NCI-H1092 (cell line): ENCODE measurements at places on chromosomes 7 and 10.

DNA sequence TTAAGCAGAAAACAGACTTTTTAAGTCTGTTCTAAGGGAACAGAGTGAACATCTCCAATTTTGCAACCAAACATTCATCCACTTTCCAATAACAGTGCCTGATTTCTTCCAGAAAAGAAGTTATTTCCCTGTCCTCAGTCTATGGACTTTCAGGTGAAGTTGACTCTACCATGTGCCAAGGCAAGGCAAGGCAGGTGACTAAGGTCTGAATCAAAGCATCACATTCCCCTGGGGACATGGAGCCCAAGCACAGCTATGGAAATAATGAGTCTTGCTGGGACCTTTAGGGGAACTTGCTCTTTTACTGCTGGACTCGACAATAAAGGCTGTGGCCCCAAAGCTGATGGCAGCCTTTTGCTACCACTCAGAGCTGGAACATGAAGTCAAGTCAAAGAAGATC lies 182.2 kb downstream of the FGFR2 start:
- DNase-seq, result no peak

GRCh38 chr10:45418417-45418848 lies 44.4 kb downstream of the ALOX5 start:
- DNase-seq, result no peak

DNA sequence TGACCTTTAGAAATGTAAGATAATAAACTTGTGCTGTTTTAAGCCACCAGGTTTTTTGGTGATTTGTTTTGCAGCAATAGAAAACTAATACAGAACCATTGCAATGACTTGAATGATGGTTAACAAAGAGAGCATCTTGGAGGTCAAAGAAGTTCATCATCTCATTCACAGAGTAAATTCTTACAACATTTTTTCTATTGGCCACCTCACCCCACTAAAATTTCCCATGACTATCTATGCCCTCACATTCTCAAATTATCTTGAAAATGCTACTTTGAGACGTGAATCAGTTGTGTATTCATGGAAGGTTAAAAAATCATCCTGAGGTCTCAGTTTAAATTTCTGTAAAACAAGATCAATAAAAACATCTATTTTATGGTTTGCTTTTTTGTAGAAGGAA lies 754.2 kb downstream of the SORCS1 start:
- no peak for DNase-seq

DNA sequence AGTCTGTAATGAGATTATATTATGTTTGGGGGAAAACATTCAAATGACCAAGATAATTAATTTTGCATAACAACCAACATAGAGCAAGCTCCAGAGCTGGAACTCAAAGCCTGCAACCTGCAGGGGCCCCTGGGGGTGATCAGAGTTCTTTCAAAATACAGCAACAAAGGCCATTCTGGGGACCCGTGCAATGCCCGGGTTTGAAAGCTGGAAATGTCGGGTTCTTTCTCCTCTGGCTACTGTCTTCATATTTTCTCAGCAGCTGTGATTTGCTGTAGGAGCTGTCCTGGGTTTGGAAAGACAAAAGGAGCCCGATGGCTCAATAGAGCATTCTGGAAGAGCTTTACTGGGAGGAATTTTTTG lies 30.8 kb upstream of the CARD11 start:
- no peak for DNase-seq

DNA sequence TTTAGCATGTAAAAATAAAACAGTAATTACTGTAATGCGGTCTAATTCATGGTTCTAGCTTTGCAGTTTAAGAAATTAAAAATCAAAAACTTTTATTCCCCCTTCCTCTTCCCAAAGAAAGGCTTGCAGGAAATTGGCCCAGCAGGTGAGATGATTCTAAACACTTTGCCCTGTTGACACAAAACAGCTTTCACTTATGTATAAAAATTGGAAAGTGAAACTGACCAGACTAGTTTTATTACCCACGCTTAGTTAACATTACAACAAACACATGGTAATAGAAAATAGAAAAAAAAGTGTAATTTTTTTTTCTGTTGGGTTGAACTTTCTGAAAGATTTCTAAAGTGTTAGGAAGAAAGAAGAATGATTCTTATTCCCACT lies 1.2 kb upstream of the CCDC6 start:
- DNase-seq, result no peak

GRCh38 chr10:71888623-71889387 lies 37.8 kb upstream of the PSAP start:
- DNase-seq, result peak; percentile 63

GRCh38 chr10:111303887-111304286 lies 227.1 kb downstream of the ADRA2A start:
- DNase-seq, result no peak

- DNase-seq, result no peak
These were observed 6.5 kb upstream of the RBM20 start for GRCh38 chr10:110637558-110638053.

DNA sequence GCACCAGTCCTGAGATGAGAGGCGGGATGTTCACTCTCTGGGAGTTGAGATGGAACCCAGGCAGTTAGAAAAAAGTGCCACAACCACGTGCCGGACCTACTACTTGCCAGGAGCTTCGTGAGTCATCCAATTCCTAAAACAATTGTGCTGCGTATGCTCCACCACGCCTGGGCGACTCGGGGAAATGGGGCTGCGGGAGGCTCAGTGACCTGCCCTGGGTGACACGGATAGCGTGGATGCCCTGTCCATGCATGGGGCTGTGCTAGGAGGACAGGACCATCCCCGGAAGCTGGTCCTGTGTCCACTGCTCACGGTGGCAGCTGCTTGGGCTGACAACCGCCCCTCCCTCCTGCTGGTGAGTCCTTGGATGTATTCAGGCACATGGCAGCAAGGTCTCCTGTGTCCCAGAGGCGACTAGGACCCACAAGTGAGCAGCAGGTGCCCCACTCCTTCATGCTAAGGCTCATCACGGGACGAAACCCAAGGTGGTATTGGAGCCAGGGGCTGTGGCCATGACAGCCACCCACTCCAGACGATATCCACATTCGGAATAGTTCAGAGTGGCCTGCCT lies 90.4 kb downstream of the BMS1 start:
- DNase-seq, result no peak

DNA sequence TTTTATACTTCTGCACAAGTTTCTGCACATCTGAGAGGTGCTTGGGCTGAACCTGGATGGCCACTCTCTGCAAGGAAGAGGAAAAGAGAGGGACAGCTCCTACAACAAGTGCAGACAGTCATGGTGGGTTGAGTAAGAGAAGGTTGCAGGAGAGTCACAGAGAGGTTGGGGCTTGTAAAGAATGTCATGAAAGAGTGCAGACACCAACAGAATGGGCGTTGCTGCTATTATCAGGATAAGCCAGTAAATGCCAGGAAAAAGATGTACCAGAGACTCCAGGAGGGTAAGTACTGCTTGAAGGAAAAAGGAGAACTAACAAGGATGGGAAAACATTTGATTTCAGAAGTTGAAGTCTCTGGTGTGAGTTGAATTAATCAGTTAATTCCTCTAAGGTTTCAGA lies 77.8 kb upstream of the NRP1 start:
- DNase-seq, result no peak

DNA sequence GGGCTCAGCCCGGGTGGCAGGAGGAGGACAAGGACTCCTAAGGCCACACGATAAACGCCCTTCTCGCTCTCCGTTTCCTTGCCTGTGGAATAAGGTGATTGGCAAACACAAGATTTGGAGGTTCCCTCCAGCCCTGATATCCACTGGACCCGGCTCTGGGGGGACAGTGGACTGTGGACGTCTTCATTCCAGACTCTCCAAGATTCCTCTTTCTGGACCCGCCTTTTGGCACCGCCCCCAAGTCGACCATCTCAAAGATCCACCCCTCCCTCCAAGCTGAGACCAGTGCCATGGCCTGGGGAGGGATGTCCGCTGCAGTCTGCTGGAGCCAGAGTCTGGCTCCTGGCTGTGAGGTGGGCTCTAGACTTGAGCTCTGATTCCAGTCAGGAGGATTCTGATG lies 23.6 kb downstream of the ZNF783 start:
- no peak for DNase-seq

DNA sequence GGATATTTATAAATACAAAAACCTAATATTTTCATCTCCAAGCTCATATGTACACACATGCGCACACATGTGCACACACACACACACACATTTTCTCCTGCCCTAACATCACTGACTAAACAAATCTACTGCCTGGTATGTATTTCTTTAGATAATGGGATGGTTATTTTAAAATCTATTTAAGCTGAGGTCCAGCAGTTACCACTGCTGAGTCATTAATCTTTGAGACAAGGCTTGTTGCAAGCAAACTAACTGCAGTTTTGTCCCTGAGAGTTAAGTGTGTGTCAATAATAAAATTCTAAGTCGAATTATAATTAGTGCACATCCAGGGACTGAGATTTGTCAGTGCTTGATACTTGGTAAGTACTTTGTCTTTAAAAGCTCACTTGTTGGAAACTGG lies 135.1 kb downstream of the VPS50 start:
- no peak for DNase-seq

GRCh38 chr10:70343712-70344111 lies 38.7 kb downstream of the LRRC20 start:
- DNase-seq, result no peak

DNA sequence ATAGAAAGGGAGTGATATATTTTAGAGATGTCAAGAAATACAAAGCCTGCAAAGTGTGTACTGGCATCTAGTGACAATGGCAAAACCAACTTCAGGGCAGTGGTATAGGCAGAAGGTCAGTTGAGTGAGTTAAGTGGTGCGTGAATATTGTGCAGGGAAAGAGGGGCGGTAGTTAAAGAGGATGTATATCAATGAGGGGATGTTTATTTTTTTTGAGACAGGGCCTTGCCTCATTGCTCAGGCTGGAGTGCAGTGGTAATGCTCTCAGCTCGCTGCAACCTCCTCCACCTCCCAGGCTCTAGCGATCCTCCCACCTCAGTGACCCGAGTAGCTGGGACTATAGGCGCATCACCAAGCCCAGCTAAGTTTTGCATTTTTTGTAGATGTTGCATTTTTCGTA lies 13.8 kb downstream of the ANLN start:
- DNase-seq, result no peak

GRCh38 chr10:124626759-124627380 lies 117.3 kb downstream of the FAM53B start:
- no peak for DNase-seq

DNA sequence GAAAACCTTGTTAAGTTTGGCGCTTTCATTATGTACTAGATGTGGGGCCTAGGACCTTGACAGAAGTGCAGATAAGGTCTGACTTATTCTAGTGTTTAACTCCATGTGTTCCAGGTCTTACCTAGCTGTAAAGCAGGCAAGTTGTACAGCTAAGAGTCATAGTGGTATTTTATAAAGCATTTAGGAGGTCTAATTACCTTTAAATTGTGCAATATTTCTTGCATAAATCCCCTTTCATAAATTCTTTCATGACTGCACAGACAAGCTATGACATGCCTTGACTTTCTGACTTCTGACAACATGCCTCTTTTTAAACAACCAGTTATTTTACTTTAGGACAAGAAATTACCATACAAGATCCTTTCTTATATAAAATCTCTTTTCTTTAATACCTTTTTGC lies 151.6 kb upstream of the VSTM2A start:
- no peak for DNase-seq

GRCh38 chr10:311901-312665 lies 176.8 kb downstream of the ZMYND11 start:
- DNase-seq, result no peak

GRCh38 chr10:63374991-63375390 lies 90.8 kb downstream of the JMJD1C start:
- DNase-seq, result no peak
